ENCODE measurements at places on chromosomes 2 and 18. TPM values are rescaled to one million over a fixed set of nuclear protein-coding genes. Genes with fewer than 3 reads are reported as not detected.

Gene ARHGEF4
- 16.1 TPM for total RNA-seq

Gene TEX44
- total RNA-seq, result not detected

Gene ANTXR1
- 36.1 TPM for total RNA-seq

Gene KCTD1
- 20.7 TPM for total RNA-seq
